ENCODE measurements at places on chromosomes 5 and 9.

GRCh38 chr9:134403682-134404301 is 77.5 kb downstream of the RXRA start:
- DNase-seq = no peak

GRCh38 chr5:179345183-179345432 is 153 bp downstream of the ADAMTS2 start:
- DNase-seq = no peak

DNA sequence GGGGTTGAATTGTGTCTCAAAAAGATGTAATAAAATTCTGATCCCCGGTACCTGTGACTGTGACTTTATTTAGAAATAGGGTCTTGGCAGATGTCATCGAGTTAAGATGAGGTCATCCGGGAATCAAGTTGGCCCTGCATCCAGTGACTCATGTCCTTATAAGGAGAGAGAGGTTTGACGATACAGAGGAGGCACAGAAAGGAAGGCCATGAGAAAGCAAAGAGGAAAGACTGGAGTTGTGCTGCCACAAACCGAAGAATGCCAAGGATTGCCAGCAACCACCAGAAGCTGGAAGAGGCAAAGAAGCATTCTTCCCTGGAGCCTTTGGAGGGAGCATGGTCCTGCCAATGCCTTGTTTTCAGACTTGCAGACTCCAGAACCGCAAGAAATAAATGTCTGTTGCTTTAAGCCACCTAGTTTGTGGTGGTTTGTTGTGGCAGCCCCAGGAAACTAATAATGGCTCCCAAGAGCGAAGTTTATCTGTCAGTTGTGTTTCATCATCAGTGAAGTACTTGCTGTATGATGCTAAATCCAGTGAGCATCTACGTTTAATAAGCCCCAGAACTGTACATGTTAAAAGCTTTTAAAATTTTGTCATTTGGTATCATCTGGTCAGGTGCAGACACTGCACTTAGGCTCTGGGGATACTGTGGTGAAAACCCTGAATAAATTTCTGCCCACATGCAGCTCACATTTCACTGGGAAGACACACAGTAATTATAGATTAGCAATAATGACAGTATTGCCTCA is 114.8 kb downstream of the TLE4 start:
- no peak for DNase-seq

- DNase-seq = no peak
These were observed 11.3 kb upstream of the EXOC3 start for GRCh38 chr5:431711-432050.

DNA sequence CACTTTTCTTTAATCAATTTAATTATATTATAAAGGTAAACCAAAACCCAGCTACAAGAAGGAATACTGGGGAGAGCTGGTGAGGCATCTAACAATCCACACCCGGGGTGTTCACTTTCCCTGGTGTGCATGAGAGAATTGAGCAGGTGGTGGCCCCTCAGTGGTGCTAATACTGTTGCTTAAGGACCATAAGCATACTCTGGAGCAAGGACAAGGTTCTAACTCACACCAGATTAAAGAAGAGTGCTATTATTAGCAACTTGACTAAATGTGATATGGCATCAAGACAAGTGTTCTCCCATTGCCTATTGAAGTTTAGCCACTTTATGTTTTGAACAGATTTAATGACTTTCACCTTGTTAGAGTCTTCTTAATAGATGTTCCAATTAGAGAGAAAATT is 8.8 kb downstream of the RGS7BP start:
- no peak for DNase-seq

GRCh38 chr5:53820802-53821171 is 260.3 kb downstream of the NDUFS4 start:
- no peak for DNase-seq

- no peak for DNase-seq
These were observed 90.3 kb downstream of the MRPL36 start for GRCh38 chr5:1709171-1709803.

GRCh38 chr5:131968396-131968954 is 23.0 kb upstream of the MEIKIN start:
- DNase-seq = no peak

DNA sequence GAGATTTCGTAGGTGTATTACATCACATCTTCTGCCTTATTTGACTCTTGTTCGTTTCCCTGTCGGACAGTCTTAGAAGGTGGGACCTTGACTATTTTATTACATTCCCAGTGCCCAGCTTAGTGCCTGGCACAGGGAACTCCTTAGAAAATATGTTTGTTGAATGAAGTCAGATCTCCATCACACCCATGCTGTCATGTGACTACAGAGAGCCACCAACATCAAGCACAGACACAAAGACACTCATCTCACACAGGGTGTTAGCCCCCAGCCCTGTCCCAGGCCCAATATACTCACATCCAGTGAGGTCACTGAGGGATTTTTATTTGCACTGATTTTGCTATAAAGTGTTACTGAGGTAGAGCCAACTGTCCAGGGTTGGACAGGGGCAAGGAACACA is 692 bp upstream of the SRA1 start:
- DNase-seq = no peak

DNA sequence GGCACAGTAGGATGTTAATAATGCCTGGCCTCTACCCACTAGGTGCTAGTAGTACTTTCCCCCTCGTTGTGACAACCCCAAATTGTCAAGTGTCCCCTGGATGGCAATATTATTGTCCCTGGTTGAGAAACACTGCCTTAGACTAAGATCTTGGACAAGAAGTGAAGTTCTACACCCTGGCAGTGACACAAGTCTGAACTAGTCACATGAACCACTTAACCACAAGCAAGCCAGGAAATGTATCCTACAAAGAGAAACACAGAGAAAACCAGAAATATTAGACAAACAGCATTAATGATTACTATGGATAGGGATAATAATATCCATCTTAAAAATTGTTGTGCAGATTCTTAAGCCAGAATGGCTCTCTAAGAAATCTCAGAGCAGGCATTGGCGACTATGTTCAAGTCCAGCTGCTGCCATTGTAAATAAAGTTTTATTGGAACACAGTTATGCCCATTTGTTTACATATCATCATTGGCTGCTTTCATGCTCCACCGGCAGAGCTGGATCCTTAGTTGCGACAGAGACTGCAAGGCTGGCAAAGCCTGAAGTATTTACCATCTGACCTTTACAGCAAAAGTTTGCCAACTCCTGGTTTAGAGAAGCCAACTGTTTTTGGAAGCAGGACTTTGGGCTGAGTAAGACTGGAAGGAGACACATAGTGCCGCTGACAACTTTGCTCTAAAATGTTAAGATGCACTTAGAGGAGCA is 80.8 kb downstream of the NTRK2 start:
- DNase-seq = no peak

GRCh38 chr9:12091865-12092527 is 601.2 kb upstream of the TYRP1 start:
- DNase-seq = no peak

GRCh38 chr5:79318935-79319614 is 83.1 kb downstream of the JMY start:
- DNase-seq = no peak

DNA sequence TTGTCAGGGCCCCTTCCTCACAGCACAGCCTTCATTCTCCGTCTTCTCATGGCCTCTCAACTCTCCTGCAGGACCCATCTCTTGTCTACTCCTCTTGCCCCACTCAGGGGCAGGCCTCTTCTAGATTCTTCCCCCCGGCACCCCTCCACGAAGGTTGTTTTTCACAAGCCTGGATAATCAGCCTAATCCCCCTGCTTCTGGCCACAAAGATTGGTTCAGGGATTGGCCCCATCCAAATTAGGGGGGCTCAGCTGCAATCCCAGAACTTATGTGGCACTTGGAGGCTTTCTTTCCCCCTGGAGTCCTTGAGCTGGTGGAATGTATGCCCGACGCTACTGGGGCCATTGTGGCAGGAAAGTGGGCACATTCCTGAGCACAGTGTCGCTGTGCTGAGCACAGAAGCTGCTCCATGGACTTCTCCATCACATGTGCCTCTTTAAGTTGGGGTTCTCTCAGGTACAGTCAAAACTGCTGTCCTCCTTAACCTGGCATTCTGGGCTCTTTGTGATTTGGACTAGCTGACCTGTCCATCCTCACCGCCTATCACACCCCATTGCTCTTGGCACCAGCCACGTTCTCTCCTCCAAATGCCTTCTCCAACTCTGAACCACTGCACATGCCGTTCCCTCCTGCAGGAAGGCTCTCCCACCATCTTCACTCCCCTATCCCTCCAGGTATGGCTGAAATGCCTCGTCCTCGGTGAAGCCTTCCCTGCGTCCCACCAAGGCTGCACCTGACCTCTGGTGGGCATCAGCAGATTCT is 66.8 kb upstream of the RNF130 start:
- no peak for DNase-seq

- DNase-seq = no peak
These were observed 147.3 kb downstream of the MELK start for GRCh38 chr9:36720043-36720442.

- no peak for DNase-seq
These were observed 219.5 kb downstream of the PRR16 start for GRCh38 chr5:120683580-120683979.

DNA sequence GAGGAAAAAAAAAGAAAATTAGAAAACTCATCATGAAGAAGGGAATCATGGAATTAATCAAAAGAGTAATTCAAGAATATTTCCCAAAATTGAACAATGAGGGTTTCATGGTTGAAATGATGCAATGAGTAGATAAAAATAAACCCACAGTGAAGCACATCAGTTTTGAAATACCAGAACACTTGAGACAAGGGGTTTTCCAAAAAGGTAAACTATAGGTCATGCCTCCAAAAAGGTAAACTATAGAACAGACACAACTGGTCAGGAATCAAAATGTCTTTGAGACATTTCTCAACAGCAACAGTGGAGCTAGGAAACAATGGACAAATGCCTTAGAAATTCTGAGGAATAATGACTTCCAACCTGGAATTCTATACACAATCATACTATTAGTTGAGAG is 60.2 kb upstream of the PCSK5 start:
- DNase-seq = no peak

- DNase-seq = no peak
These were observed 18.7 kb downstream of the HSD17B4 start for GRCh38 chr5:119470851-119471451.

GRCh38 chr5:154567155-154567554 is 89.1 kb upstream of the HAND1 start:
- DNase-seq = no peak

DNA sequence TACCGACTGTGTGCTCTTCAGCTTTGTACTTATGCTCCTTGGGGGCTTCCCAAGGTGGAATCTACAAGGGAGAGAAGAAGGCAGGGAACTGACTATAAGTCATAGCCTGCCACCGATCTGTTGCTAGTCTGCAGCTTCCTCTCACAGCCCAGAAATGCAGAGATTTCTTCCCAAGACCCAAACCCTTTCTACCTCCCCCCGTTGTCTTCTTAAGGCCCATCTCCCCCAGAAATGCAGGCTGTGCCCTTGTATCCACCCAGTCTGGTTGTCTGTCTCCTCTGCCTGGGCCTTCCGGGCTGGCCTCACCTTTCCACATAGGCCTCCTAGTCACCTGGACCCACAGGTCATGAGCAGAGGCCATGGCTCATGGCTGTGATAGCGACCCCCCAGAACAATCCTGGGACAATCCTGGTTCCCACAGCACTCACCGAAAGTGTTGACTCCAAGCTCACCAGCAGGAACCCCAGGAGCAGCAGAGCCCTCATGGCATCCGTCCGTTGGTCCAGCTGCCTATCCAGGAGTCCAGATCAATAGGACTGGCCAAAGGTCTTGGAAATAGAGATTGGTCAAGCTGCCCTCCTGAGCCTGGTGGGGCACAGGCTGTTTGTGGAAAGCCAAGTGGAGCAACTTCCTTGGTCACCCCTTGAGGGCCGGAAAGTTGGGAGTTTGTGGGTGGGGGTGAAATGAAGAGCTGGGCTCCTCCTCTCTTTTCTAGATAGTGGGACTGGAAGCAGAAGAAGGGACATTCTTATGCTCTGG is at the start of gene F12:
F12 (minus strand) TSS at position 522 of the 759 bp plus-strand sequence; CDS start at position 485, 37 bp downstream.
- no peak for DNase-seq

DNA sequence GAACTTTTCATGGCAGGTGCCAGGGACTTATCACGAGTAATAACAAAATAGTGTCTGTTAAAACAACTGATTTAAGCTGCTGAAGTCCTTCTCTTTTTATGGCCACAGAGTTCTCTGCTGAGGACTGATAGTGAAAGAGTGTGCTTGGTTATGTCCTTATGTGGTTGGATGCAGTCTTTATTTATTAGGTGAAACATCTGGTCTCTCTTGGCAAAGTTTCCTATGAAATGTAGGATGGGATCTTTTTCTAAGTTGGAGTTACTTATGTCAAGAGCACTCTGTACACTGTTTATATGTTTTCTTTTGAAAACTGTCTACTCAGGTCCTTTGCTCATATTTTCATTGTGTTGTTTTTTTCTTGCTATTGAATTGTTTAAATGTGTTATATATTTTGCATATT is 1816.1 kb upstream of the C9orf72 start:
- no peak for DNase-seq

- DNase-seq = no peak
These were observed 246.8 kb downstream of the MSX2 start for GRCh38 chr5:174971210-174971609.

GRCh38 chr5:139513852-139514485 is 31.4 kb upstream of the STING1 start:
- DNase-seq = no peak

GRCh38 chr9:124423155-124423554 is 7.9 kb upstream of the PSMB7 start:
- no peak for DNase-seq

- DNase-seq = no peak
These were observed 93.7 kb upstream of the PHYKPL start for GRCh38 chr5:178326374-178326715.

DNA sequence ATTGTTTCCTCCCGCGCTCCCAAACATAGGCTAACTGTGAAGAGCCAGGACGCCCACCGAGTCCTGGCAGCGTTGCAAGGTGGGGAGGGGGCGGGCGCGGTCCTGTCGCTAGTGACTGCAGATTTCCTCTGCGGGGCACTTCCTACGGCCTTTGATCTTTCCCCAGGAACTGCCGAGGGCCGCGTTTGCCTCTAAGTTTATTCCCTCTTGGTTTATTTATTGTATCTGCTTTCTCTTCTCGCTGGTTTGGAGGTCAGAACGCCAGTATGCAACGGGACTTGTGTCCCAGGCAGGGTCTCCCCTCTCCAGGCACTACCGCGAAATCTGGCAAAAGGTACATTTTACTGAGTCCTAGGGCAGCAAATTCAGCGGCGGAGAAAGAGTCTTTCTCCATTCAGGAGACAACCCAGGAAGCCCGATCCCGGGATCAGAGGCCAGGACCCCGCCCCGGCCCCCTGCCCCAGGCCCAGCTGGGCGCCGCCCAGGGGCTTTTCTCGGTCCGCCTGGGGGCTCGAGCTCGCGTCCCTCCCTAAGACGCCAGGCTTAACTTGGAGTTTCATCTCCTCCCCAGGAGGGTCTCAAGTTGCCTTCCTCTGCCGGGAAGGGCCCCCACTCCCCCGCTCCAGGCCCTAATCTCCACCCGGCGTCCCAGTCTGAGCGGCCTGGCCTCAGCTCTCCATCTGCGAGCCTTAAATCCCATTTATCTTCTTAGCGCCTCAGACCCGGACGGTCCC is 884 bp upstream of the EGFLAM start:
- no peak for DNase-seq

GRCh38 chr9:70477146-70477745 is 62.8 kb upstream of the KLF9 start:
- no peak for DNase-seq

GRCh38 chr9:6051511-6051950 is 36.1 kb upstream of the RANBP6 start:
- DNase-seq = no peak

- DNase-seq = no peak
These were observed 46.5 kb downstream of the SH3PXD2B start for GRCh38 chr5:172407822-172408221.
